ENCODE measurements at places on chromosomes 6 and 20. TPM values are rescaled to one million over a fixed set of nuclear protein-coding genes. Genes with fewer than 3 reads are reported as not detected.

The EYS gene
- not detected for total RNA-seq

The MYLK4 gene
- 0.74 TPM for total RNA-seq

The SPATS1 gene
- not detected for total RNA-seq

The TMEM200A gene
- total RNA-seq: 3.9 TPM

The JPH2 gene
- 13.8 TPM for total RNA-seq

The PRKN gene
- total RNA-seq: 4.9 TPM

The ADGRG6 gene
- 22.6 TPM for total RNA-seq

- no peaks in the 10 kb centered on the region for H3K36me3 ChIP-seq
- no peaks in the 10 kb centered on the region for H3K4me1 ChIP-seq
- H3K4me3 ChIP-seq: no peak overlapping the region
- no peak overlapping the region for H3K27ac ChIP-seq
- no peak for DNase-seq
Measured at GRCh38 chr6:76706631-76707030, 634.2 kb upstream of the IMPG1 start.

GRCh38 chr20:1377341-1377871 is 15.4 kb downstream of the FKBP1A start:
- no peaks in the 10 kb centered on the region for H3K36me3 ChIP-seq
- DNase-seq: no peak
- no peaks in the 10 kb centered on the region for H3K27me3 ChIP-seq
- no peak overlapping the region for H3K4me3 ChIP-seq
- peaks cover 79% of the 10 kb centered on the region for H3K4me1 ChIP-seq

GRCh38 chr6:27795697-27796494 is 116.3 kb downstream of the OR2B2 start:
- no peak for DNase-seq
- H3K27ac ChIP-seq: no peak overlapping the region

DNA sequence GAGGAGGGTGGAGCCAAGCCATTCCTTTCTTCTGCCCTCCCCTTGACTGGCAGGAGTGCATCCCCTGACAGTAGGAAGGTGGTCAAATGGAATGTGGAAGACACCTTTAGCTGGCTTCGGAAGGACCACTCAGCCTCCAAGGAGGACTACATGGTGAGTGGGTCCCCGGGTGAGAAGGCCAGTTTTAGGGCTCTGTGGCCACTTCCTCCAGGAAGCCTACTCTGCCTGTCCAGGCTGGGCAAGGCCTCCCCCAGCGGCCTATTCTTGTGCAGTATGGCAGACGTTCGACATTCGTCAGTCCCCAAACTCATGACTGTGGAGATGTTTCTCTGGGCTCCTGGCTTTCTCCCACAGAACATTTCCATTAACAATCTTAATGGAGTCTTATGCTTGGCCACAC is 9.1 kb downstream of the PCIF1 start:
- H3K27ac ChIP-seq: no peak overlapping the region
- no peak for DNase-seq
- no peaks in the 10 kb centered on the region for H3K27me3 ChIP-seq
- peaks cover 8% of the 10 kb centered on the region for H3K36me3 ChIP-seq
- peaks cover 22% of the 10 kb centered on the region for H3K4me1 ChIP-seq
- no peak overlapping the region for H3K4me3 ChIP-seq

DNA sequence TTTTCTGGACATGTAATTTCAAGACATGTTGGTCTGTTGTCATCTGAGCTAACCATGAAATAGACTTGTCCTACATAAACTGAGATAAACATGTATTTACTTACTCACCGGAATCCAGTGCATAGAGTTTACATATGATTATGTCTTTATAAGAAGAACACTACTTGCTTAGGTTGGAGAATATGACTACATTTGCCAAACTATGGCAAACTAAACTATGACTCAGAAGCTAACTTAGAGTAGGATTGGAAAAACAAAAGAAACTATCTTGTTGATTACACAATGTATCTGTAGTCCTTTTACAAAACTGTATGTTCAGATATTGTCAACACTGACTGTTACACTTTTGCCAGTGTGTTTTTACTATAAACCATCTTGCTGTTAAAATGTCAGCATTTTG is 113.3 kb downstream of the CRYBG1 start:
- no peak overlapping the region for H3K27ac ChIP-seq
- H3K4me3 ChIP-seq: no peak overlapping the region
- H3K4me1 ChIP-seq: no peaks in the 10 kb centered on the region
- no peaks in the 10 kb centered on the region for H3K36me3 ChIP-seq
- no peak for DNase-seq

DNA sequence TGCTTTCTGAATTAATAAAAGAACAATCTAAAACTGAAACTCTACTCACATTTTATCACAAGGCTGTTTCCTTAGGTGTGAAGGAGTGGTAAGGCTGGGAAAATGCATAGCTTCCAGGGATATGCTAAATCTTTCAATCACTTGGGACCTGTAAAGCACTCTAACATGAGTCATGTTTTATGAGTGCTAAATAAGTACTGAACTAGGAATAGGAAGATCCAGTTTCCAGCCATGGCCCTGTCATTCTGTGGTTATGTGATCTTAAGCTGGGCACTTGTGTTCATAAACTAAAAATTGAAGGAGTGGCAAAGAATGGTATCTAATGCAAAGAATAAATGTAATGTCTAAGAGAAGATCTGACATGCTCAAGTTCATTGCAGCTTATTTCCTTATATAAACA is 6.1 kb upstream of the TMEM200A start:
- no peak overlapping the region for H3K4me3 ChIP-seq
- no peak for DNase-seq
- no peaks in the 10 kb centered on the region for H3K36me3 ChIP-seq
- no peaks in the 10 kb centered on the region for H3K4me1 ChIP-seq
- H3K27me3 ChIP-seq: no peaks in the 10 kb centered on the region
- H3K27ac ChIP-seq: no peak overlapping the region

GRCh38 chr6:147382945-147383554 is 125.4 kb upstream of the SAMD5 start:
- no peak overlapping the region for H3K4me3 ChIP-seq
- no peaks in the 10 kb centered on the region for H3K4me1 ChIP-seq
- no peak for DNase-seq
- H3K27me3 ChIP-seq: no peaks in the 10 kb centered on the region
- H3K27ac ChIP-seq: no peak overlapping the region

GRCh38 chr6:20840675-20841074 is 306.4 kb downstream of the CDKAL1 start:
- no peaks in the 10 kb centered on the region for H3K27me3 ChIP-seq
- H3K36me3 ChIP-seq: no peaks in the 10 kb centered on the region
- no peak overlapping the region for H3K4me3 ChIP-seq
- no peaks in the 10 kb centered on the region for H3K4me1 ChIP-seq
- no peak overlapping the region for H3K27ac ChIP-seq

- H3K27me3 ChIP-seq: no peaks in the 10 kb centered on the region
- no peaks in the 10 kb centered on the region for H3K36me3 ChIP-seq
- no peak for DNase-seq
- H3K4me1 ChIP-seq: peaks cover 53% of the 10 kb centered on the region
- no peak overlapping the region for H3K4me3 ChIP-seq
Measured at GRCh38 chr6:7112741-7113313, 5.1 kb downstream of the RREB1 start.

DNA sequence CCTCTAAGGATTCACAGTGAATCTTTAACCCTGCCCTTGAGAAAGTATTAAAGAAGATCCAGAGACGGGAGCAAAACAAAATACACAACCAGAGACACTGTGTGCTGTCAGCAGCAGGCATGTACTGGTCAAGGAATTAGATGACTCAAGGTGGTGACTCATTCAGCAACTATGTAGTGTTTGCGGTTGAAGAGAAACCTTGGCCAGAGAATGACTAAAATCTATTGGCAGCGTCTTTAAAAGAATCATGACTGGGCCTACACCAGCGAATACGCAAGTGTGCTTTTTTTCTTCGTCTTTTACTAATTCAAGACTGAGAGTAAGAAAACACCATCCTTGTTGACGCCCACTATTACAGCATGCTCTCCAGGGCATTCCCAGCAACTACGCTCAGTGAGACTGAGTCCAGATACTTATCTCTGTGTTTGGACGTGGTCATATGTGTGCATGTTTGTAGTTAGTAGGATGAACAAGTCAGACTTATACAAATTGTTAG is 72.4 kb upstream of the BACH2 start:
- no peaks in the 10 kb centered on the region for H3K27me3 ChIP-seq
- H3K27ac ChIP-seq: peak overlapping the region; percentile 49
- peak; percentile 98 for DNase-seq
- H3K36me3 ChIP-seq: no peaks in the 10 kb centered on the region
- no peak overlapping the region for H3K4me3 ChIP-seq
- H3K4me1 ChIP-seq: peaks cover 15% of the 10 kb centered on the region

DNA sequence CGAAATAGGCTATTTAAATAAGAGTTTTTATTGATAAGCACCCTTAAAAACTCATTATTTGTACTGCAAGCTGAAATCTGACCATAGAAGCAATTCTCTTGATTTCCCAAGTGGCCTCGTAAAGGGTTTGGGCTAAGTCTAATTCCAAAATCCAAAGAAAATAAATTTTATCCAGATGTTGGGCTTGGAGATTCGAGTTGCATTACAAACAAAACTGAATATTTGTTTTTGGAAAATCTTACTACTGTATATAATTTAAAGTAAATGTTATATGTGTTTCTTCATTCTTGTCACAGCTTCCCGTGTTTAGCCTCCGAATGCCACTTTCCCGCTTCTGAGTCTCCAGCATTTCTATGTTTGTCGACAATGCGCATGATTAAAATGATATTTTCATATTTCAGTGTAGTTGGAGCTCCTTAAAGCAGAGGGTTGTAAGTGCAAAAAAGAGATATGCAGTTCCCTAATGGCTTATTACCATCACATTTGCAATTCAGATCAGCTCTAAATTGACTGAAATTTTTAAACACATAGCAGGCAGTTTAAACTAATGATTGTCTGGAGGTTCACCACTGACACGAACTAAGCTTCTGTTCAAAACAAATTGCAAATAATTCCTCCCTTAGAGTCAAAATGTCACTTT is 47.0 kb downstream of the PRL start:
- no peaks in the 10 kb centered on the region for H3K36me3 ChIP-seq
- H3K4me1 ChIP-seq: peaks cover 14% of the 10 kb centered on the region
- H3K4me3 ChIP-seq: no peak overlapping the region
- no peak overlapping the region for H3K27ac ChIP-seq
- DNase-seq: no peak

DNA sequence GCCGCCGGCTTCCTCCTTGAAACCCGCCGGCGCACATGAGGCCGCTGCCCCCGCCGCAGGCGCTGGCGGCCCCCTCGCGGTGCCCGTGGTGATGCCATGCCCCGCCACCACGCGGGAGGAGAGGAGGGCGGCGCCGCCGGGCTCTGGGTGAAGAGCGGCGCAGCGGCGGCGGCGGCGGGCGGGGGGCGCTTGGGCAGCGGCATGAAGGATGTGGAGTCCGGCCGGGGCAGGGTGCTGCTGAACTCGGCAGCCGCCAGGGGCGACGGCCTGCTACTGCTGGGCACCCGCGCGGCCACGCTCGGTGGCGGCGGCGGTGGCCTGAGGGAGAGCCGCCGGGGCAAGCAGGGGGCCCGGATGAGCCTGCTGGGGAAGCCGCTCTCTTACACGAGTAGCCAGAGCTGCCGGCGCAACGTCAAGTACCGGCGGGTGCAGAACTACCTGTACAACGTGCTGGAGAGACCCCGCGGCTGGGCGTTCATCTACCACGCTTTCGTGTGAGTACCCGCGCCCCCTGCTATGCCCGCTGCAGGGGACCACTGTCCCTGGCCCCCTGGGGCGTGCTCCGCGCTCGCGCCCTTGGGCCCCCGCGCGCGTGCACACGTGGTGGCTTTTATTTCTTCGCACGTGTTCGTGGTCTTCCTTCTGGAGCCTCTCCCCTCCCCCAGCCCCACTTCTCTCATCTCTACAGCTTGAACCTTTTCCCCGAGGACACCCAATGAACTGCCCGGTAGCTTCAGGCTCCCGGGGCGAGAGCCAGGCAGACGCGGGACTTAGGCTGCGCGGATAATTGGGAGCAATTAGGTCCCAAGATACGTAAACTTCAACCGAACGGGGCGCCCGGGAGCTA is 453 bp downstream of the KCNQ5 start:
- H3K4me3 ChIP-seq: peak overlapping the region; percentile 52
- peaks cover 37% of the 10 kb centered on the region for H3K4me1 ChIP-seq
- no peak for DNase-seq
- no peaks in the 10 kb centered on the region for H3K36me3 ChIP-seq
- H3K27ac ChIP-seq: no peak overlapping the region
